Amniotic stem cell (primary cell): ENCODE measurements at places on chromosomes 12 and 14.

GRCh38 chr12:87274594-87275245, 754.5 kb downstream of the C12orf50 start:
- peak; percentile 10 for DNase-seq

DNA sequence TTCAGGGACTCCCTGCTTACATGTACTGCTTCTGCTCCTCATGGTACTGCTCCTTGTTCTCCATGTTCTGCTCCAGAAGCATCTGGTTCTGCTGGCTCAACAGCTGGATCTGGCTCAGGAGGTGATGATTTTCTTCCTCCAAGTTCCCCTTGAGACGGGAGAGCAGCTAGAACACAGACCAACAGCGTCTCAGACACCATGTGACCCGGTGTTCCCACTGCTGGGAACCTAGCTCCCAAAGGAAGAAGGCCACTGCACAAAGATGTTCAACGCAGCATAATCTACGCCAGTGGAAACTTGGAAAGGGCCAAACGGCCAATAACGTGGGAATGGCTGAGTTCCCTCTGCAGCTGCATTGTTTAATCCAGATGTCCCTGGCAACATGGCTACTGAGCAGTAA, 49.6 kb upstream of the GPR68 start:
- DNase-seq: no peak

DNA sequence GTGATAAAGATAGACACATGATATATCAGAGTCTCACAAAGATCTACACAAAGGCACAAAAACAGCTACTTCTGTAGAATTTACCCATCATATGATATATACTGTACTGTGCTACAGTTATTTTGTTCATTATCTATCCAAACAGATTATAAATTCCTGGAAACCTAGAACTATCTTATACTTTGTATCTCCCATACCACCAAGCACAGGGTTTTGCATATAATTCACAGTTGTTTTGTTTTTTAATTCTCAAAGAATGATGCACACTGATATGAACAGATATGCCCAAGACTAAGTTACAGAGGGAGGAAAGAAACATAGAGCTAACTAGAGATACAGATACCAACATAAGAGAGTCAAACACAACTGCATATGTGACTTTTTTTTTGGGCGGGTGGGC, 3.4 kb downstream of the PRKAG1 start:
- DNase-seq: no peak

GRCh38 chr12:19988001-19988400, 380.3 kb upstream of the PDE3A start:
- no peak for DNase-seq

DNA sequence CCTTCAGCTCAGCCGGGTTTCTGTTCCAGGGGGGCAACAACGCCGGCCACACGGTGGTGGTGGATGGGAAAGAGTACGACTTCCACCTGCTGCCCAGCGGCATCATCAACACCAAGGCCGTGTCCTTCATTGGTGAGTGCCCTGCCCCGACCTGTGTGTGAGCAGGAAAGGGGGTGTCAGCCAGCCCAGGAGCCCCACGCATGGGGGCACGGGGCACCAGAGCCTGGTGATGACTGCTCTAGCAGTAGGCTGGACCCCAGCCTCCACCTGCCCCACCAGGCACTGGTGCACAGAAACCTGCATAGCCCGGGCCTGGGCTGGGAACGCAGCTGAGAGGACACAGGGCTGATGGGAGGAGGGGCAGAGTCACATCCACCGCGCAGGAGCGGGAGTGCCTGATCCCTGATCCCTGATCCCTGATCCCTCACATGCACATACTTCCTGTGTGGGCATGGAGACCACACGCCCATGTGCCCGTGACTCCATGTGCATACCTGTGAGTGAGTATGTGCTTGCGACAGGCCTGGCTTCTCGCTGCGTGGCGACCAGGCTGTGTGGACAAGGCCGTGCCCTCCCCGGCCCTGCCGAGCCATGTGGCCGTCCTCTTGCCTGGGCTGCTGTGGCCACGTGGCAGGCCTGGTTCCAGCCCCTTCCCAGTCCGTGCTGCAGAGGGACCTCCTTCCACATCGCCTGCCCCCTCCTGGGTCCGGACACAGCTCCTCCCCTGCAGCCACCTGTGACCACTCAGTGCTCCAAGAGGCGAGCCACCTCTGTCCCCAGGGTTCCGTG, 11.2 kb downstream of the ADSS1 start:
- DNase-seq: no peak

DNA sequence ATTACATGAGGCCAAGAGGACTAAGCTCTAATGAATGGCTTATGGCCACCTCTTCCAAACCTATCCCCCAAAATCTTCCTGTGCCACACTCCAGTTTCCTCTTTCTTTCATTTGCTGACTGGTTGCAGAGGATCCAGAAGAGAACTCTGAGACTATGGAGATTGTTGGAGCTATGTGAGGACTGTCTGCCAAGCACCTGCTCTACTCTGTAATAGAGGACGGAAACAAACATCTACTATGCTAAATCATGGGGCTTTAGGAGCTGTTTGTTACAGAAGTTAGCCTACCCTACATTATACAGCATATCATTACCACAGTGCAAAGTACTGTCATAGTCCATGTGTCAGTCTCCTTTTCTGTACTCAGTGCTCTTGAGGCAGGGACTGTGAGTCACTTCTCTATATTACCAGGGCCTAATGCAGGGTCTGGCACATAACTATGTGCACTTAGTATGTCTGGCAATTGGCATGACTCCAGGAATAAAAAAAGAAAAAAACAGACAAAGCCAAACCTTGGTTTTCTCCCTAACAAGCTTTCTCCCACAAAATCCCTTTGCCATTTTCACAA, 95.1 kb downstream of the RPAP3 start:
- DNase-seq: no peak

DNA sequence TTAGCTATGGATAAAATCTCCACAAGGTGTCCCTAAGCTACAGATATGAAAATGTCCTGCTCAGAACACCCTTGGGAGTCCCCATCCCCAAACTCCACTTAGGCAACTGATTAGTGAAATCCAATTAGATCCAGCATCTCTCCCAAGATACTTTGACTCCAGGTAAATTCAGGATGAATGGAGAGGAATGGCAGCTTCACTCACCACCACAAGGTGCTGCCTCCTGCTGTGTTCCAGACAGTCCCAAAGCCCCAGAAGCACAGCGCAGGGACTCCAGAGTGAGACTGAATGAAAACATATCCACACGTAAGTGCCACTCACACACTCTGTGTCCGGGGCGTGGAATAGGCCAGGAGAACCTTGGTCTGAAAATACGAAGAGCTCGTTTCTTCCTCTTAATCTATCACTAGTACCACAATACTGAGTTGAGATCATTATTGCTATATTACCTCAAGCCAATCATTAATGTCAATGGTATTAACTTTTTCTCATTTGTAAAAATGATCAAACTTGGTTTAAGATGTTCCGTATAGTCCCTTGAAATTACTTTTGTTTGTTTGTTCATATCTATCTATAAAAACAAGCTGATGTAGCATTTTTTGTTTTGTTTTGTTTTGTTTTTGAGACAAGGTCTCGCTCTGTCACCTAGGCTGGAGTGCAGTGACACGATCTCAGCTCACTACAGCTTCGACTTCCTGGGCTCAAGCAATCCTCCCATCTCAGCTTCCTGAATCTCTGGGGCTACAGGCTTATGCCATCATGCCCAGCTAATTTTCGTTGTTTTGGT, 70.0 kb upstream of the BICD1 start:
- DNase-seq: no peak

DNA sequence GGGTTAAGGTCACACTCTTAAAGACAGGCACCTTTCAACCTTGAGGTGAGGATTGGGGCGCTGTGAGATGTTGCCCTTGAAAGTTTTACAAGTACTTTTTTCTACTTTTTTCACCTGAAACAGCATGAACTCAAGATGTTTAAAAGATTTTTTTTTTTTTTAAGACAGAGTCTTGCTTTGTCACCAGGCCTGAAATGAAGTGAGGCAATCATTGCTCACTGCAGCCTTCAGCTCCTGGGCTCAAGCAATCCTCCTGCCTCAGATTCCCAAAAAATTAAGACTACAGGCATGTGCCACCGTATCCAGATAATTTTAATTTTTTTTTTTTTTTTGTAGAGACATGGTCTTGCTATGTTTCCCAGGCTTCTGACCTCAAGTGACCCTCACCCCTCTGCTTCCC, 243.9 kb downstream of the DIO2 start:
- DNase-seq: no peak

- no peak for DNase-seq
Observed at GRCh38 chr14:37232907-37233481, 35.3 kb downstream of the MIPOL1 start.
